Aorta (tissue), 5 donors: ENCODE measurements at places on chromosomes 13 and 19. TPM values are rescaled to one million over a fixed set of nuclear protein-coding genes. Genes with fewer than 3 reads are reported as not detected.

Gene METTL21C
- not detected for total RNA-seq

Gene SRRM5
- 0.52 TPM for total RNA-seq

Gene TNNT1
- total RNA-seq, result 1.3 TPM

DNA sequence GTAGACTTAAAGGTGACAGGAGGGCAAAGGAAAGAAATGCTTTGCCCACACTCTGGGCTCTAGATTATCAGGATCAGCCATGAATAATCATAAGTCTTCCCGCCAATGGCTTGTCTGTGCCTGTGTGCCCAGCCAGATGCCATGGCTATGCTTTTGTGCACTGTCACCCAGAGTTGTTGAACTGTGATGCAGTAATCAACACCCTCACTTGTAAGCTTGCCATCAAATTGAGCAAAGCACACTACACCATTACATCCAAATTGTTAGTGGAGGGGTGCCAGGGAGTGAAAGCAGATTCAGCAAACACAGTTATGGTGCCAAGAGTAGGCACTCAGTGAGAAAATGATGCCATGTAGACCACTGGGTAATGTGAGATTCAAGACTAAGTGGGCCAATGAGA is 845.3 kb upstream of the MIR17HG start:
- no peak for DNase-seq

DNA sequence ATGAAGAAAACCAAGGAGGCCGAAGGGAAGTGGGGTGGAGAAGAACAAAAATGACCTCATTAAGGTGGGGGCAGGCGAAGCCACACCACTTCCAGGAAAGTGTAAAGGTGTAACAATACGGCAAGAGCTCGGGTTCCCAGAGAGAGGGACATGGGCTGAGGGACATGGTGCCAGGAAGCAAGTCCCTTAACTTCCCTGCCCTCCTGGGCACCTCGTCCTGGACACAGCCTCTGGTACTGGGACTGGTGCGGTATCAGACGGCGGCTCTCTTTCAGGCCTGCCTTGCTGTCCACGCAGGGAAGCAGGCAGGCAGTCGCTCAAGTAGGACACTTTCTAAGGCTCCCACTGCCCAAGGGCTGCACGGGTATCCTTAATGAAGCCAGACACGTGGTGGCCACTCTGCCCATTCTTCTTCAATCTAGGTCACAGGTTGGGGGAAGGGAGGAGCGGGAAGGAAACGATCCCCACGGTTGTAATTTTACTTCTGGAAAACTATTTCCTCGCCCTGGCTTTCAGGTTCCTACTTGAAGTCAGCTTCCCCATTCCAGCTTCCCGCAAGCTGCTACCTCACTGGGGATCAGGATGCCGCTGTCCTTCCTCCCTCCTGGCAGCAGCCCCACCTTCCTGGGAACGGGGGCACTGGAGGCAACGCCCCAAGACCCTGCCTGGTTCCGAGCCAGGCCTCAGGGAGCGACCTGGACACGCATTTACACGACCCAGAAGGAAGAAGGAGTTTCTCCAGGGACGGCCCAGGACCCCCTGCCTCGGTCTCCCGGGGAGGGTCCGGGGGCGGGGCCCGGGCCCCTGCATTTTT is 1.2 kb downstream of the AP3D1 start:
- DNase-seq, result no peak

DNA sequence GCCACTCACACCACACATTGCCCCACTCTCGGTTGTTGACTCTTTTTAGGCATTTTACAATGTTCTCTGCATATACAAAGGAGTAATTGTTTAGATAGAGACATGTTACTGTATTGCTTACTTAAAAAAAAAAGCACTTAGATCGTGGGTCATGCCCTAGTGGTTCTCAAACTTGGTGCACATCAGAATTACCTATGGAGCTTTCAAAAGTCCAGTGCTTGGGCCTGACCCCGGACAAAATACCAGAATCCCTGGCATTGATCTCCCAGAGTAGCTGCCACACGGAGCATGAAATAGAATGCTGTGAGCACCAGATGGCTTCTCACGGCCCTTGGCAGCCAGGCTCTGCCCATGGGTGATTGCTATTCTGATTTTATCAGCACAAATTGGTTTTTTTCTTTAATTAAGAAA is 20.0 kb downstream of the ACP7 start:
- no peak for DNase-seq

- DNase-seq, result no peak
These were observed 993 bp downstream of the FUT6 start for GRCh38 chr19:5838353-5839064.

- no peak for DNase-seq
These were observed 66.2 kb downstream of the FOXO1 start for GRCh38 chr13:40600149-40600751.

GRCh38 chr19:17329366-17330261 is 5.0 kb downstream of the ANO8 start:
- no peak for DNase-seq
